ENCODE measurements at places on chromosomes 13 and 19. TPM values are rescaled to one million over a fixed set of nuclear protein-coding genes. Genes with fewer than 3 reads are reported as not detected.

The SHFL gene
- 49.5 TPM for total RNA-seq

The DNASE2 gene
- 21.2 TPM for total RNA-seq

- H3K27ac ChIP-seq, result no peak within 1 kb of the TSS
- no peaks in the 10 kb centered on the region for H3K27me3 ChIP-seq
- DNase-seq, result peak; percentile 53
- peak within 1 kb of the TSS; percentile 9 for H3K4me3 ChIP-seq
These were observed at the start of gene PRKCG for GRCh38 chr19:53881482-53882390. PRKCG (plus strand) TSS chr19:53882197; CDS start chr19:53882495, 298 bp downstream.

DNA sequence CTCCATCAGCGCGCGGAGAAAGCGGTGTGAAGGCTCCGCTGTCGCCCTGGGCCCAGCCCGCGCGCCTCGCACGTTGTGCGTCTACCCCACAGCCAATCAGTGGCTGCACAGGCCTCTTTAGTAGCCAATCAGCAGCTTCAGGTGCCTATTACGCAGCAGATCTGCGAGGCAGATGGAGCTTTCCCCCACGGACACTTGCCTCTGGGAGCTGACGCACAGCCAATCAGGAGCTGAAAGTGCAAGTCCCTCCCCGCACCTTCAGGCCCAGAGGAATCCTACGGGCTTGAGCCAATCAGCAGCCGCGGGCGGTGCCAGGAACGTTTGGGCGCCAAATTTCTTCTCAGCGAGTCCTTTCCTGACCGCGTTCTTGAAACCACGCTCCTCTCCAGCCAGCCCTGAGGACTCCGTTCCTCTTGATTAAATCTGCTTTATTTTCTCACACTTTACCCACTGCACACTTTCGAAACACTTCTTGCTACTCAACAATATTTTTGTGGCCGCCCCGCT lies 39.9 kb downstream of the SIGLEC7 start:
- no peak overlapping the region for H3K4me3 ChIP-seq
- H3K4me1 ChIP-seq, result no peaks in the 10 kb centered on the region
- H3K27ac ChIP-seq, result no peak overlapping the region
- peak; percentile 23 for DNase-seq
